Naive thymus-derived CD8-positive, alpha-beta T cell (primary cell): ENCODE measurements at places on chromosomes 1 and 21.
A peak's percentile ranks its signal among the peaks of the same experiment; 100 is the strongest.

DNA sequence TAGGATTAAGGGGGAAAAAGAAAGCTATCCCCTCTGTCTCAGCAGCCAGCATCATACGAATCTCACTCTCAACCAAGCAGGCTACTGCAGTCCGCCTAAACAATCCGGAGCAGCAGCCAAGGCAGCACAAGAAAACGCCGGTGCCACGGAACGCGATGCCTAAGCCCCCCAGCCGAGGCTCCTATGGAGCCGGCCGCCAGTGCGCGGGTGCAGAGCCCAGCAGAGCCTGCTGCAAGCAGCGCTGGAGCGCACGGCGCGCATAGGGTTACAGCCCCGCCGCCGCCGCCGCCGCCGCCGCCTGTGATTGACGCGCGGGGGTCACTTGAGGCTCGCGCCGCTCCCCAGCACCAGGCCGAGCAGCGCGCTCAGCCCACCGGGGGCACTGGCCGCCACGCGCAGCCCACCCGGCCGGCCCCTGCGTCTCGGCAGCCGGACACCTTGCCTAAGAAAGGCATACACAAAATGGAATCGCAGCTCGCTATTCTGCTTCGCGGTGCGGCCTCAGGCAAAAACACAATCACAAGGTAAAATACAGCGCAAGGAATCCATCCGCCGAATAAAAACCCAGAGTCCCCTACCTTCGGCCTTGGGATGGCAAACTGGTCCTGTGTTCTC, 780 bp downstream of the HIVEP3 start:
- peak; percentile 38 for DNase-seq

DNA sequence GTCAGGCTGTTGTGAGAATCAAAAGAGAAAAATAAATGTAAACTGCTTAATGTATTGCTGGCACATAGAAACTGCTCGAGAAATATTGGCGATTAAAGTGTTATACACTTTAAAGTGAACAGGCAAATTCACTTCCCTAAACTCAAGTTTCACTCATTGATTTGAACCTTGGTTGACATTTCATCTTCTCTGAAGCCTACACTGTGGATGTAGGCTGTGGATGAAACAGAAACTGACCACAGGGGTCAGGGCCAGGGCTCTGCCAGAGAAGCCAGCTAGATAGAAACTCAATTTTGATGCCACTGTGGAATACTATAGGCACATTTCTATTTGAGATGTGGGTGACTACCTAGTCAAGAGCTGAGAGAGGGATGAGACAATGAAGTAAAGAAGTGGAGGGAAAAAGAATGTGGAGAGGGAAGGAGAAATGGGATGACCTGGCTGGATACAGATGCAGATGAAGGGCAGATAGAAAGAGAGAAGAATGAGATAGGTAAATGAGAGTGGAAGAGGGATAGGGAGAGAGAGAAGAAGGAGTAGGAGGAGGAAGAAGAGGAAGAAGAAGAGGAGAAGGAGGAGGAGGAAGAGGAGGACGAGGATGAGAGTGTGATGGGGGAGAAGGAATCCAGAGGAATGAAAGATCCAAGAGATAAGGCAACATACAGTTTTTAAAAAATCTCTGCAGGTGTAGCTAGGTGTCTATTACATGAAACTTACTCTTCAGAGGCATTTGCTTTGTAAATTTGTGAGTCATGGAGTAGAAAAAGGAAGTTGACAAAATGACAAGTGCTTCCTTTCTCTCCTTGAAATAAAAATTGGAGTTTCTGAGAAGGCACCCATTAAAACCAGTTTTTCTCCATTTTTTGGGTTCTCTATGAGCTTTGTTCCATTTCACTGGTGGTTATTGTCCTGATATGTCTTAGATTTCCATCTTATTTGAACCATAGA, 17.4 kb upstream of the CD1D start:
- no peak for DNase-seq

- DNase-seq: peak; percentile 62
Measured at GRCh38 chr1:225460737-225461532, 33.1 kb upstream of the LBR start.

DNA sequence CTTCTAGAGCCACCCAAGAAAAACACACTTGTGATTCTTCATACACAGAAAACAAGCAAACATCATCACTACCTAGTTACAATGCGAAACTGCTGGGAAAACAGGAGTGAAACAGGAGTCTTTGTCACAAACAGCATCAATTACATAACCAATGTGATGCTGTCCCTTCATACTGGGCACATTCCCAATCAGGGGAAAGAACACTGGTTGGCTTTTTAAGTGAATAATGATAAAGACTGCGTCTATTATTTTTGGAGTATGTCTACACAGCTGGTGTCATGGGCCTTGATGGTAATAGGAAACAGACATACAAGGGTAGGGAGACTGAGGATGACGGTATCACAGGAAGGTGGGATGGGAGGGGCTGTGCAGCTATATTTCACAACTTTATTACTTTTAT, 43.3 kb downstream of the SIPA1L2 start:
- DNase-seq: no peak

DNA sequence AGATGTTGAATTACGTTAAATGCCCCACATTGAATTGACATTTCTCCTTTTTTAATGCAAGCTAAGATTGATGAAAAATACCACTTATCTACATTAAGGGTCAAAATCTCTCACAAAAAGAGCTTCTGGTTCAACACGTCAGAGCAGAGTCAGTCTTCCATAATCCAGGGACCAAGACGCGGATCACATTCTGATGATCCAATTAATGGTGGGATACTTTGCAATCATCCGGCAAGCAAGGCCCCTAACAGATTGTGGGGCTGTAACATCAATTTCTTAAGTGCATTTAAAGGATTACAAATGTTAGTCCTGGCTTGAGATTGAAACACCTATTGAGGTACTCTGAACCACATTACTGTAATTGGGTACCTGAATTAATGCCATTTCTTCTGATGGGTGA, 120.2 kb upstream of the ESRRG start:
- DNase-seq: no peak

GRCh38 chr1:215474940-215475339, 92.2 kb upstream of the KCTD3 start:
- DNase-seq: no peak

DNA sequence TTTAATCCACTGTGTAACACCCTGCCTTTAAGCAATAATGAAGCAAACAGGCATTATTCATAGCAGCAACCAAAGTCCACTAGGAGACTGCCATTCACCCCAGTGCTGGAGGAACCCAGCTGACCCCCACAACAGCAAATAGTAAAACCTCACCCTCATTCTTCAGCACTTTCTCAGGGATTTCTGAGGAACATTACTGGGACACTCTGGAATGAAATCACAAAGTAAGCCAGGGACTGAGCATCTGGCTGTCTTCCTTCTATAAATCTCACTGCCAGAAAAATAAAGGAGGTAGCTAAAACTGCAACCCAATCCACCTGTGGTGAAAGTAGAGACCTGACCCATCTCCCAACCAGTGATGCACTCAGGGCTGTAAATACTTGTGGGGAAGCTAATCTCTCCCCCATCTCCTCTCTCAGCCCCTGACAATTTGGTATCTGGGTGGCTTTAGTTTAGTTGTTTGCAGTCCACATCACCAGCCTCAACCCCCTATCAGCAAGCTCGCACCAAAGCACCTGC, 47.1 kb downstream of the COL6A1 start:
- no peak for DNase-seq

GRCh38 chr21:44076316-44076715, 30.9 kb upstream of the PWP2 start:
- no peak for DNase-seq

DNA sequence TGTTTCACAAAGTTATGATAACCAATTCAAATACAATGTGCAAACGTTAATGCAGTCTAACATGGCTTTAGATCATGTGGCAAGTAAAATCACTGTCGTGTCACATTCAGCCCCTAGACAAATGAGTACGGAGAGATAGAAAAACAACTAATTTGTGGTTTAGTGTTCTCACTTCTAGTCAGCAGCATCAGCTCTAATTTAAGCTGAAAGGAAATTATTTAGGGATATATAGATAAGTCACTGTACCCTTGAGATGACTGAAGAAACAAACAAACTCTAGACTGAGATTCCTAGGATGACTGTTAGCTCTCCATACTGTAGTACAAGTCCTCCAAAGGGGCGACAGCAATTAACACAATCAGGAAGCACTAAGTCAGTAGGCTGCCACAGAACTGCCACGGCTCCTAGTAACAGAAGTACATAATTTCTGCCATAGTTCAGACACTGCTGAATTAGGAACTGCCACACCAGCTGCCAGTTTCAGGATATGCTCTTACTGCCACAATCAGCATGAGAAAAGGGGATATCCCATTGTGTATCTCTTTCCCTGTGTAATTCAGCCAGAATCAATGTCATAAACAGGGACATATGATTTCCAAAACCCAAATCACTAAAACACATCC, 150.4 kb upstream of the NEGR1 start:
- DNase-seq: no peak

- DNase-seq: peak; percentile 22
Measured at GRCh38 chr21:29360799-29361765, 62.4 kb downstream of the BACH1 start.

GRCh38 chr1:63524201-63524600, 876 bp downstream of the EFCAB7 start:
- DNase-seq: no peak

GRCh38 chr1:111867868-111868440, 112.3 kb downstream of the DDX20 start:
- DNase-seq: no peak

GRCh38 chr1:221636096-221636495, 105.8 kb downstream of the DUSP10 start:
- no peak for DNase-seq

- DNase-seq: no peak
Measured at GRCh38 chr1:208189183-208189582, 55.0 kb downstream of the PLXNA2 start.

DNA sequence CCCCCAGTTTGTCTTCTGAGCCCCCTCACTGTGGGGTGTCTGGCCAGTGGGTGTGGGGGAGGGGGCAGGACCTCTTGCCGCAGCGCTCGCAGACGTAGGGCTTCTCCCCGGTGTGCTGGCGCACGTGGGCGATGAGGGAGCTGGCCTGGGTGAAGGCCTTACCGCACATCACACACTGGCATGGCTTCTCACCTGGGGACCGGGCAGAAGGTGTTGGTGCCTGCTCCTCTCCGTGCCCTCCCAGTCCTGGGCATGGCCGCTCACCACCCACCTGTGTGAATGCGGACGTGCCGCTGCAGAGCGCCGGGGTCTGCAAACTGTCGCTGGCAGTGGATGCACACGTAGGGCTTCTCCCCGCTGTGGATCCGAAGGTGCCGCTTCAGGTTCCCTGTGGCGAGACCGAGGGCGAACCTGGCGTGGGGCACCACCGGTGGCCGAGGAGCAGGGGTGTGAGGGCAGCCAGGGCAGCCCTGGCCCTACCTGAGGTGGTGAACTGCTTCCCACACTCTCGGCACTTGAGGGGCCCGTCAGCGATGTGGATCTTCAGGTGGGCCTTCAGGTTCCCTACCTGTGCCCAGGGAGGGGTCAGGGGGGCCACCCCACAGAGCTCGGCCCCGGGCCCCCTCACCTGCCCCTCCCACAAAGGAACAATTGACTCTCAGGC, 32.4 kb downstream of the ZBTB17 start:
- no peak for DNase-seq

GRCh38 chr1:180816132-180816531, 96.6 kb upstream of the KIAA1614 start:
- DNase-seq: no peak

DNA sequence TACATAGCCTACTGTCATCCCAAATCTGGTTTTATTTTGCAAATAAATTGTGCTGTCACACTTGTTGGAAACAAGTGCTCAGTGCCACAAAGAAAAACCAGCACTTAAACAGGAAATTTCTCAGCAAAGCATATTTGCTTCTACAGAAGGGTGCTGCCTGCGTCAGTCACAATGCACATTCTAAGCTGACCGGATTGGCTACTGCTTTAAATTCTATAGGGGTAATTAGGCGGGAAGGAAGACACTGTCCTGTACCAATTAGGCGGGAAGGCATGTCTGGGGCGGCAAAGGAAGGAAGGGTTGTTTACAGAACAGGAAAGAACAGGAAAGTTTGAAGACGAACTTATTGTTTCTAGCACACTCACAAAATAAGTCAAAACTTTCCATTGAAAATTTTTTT, 2.8 kb downstream of the IFI16 start:
- peak; percentile 33 for DNase-seq

GRCh38 chr1:117232531-117232930, 21.8 kb upstream of the VTCN1 start:
- DNase-seq: no peak

GRCh38 chr21:27382404-27382803, 415.5 kb upstream of the ADAMTS5 start:
- no peak for DNase-seq

- no peak for DNase-seq
Measured at GRCh38 chr1:64979358-64979757, 13.0 kb upstream of the JAK1 start.

GRCh38 chr21:34612056-34612455, 2.9 kb downstream of the RCAN1 start:
- no peak for DNase-seq

DNA sequence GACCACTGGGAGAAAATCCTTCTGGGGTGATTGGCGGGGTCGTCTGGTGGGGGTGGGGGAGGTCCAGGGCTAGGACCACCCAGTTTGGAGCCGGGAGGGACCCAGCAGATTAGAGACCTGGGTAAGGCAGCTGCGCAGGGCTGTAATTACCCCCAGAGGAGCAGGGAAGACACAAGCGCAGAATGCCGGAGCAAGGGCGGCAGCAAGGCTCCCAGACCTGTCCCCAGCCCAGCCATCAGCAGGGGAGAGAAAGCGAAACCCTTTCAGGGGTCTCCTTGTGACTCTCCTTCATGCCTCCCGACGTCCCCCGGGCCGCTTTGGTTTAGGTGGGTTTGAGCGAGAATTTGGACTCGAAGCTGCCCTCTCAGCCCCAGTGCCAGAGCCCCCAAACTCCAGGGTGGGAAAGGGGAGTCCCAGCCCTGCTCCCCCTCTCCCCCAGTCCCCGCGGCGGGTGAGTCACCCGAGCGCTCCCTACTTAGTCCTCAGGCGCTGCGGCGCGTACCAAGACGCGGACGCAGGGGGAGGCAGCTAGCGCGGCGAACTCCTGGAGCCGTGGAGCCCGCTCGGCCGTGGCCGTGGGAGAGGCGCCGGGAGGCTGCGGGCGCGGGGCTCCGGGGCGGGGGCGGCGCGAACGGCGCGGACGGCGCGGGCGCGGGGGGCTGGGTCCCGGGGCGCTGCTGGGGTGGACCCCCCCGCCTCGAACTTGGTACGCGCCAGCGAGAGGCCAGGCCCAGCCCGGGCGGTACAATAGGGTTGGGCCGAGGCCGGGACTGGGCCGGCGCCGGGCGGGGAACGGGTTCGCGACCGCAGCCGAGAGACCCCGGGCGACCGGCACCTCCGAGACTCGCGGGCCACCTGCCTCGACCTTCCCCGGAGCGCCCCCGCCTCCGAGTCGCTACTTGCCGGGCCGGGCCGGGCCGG, at the start of gene MAP7D1:
MAP7D1 (plus strand) TSS at position 753 of the 921 bp plus-strand sequence. CDS start 258 bp downstream, outside the sequence.
- peak; percentile 82 for DNase-seq

- no peak for DNase-seq
Measured at GRCh38 chr1:12338017-12338416, 108.2 kb downstream of the VPS13D start.

DNA sequence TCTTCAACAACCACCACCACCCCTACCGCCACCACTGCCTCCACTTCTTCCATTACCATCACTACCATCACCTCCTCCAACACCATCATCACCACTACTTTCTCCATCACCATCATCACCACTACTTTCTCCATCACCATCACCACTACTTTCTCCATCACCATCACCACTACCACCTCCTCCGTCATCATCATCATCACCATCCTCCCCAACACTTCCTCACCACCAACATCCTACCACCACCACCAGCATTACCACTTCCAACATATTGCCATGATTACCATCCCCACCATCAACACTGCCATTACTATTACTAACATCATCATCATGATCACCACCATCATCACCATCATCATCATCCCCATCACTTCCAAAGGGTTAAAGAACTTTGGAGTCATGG, 34.7 kb downstream of the NGF start:
- DNase-seq: no peak

- no peak for DNase-seq
Measured at GRCh38 chr21:34969423-34970166, 79.5 kb downstream of the RUNX1 start.
